Stimulated activated CD4-positive, alpha-beta T cell treated with anti-CD3 and anti-CD28 coated beads, Interleukin-4, amount 100 ng/mL, for 24 hours (primary cell): ENCODE measurements at places on chromosomes 2 and 18.
A peak's percentile ranks its signal among the peaks of the same experiment; 100 is the strongest.

DNA sequence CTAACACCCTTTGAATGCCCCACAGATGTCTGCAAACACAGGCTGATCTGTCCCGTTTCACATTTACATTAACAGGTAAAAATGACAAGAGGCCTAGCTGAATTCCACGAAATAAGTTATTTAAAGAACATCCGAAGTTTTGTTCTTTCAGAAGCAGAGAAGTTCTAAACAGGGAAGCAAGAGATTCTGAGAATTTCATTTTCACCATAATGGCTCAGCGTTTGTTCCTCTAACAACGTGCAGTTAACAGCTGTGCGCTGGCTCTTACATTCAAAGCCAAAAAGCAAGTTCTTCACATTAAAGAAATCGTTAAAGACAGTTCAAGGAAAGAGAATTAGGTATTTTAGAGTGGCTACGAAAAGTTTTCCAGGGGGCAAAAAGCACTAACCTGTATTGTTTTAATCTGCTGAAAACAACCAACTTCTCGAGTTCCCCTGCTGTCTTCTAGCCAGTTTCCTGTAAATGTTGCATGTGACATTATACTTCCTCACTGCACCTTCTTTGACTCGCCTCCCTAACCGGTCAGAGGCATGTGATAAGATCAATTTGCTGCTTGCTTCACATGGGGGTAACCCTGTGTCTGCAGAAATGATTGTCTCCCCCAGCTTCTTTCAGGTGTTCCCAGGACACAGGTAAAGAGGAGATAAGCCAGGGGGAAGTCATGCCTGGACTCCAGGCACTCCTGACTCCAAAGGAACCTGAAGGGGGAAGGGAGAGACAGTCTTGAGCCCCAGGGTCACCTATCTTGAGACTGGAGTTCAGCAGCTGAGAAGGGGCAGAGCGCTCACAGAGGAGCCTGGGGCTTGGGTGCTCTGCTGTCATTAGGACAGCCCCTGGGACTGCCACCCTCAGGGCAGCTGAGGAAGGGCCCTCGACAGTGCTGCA, 36.8 kb upstream of the WIPF1 start:
- peak; percentile 60 for DNase-seq

GRCh38 chr2:108922141-108922915, 66.7 kb downstream of the EDAR start:
- DNase-seq, result no peak

GRCh38 chr2:8577573-8577972, 104.3 kb upstream of the ID2 start:
- DNase-seq, result no peak

DNA sequence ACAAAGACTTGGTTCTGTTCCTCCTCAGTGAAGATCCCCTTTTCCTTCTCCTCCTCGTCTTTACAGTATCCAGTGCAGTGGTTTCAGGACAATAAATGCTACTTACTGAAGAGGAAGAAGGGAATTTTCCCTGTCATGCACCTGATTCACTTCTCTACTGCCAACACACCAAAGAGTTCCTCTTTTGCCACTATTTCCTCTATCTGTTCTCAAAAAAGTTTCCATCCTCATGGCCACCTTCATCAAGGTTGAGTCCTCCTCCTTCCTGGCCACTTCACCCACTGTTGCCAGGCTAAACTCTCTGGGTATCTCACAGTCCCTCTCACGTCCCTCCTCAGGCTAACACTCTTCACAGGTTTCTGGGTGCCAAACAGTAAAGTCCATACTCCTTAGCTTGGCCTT, 41.7 kb downstream of the PLEKHM3 start:
- DNase-seq, result no peak

DNA sequence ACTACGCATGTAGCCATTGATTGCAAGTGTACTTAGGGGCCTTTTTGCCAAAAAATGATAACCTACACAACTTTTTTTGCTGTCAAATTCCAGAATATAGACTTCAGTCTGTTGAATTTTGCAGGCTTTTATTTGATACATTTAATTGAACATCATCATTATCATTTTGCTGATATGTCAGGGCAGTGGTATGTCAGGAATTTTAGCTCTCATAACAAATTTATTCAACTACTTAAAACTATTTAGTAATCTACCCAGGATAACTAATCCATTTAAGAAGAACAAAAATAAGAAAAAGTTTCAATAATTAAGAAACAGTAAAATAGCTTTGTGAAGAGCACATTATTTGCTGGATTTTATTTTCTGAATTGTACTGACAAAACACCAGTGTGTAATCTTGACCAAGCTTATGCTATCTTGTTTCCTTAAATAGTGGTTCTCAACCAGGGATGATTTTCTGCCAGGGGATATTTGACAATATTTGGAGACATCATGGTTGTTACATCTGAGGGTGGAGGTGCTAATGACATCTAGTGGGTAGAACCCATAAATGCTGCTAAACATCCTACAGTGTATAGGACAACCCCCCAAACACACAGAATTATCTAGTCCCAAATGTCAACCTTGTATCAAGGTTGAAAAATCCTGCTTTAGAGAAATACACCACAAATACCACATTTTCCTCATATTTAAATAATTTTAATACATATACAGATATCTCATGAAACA, 12.1 kb upstream of the TTN start:
- no peak for DNase-seq

DNA sequence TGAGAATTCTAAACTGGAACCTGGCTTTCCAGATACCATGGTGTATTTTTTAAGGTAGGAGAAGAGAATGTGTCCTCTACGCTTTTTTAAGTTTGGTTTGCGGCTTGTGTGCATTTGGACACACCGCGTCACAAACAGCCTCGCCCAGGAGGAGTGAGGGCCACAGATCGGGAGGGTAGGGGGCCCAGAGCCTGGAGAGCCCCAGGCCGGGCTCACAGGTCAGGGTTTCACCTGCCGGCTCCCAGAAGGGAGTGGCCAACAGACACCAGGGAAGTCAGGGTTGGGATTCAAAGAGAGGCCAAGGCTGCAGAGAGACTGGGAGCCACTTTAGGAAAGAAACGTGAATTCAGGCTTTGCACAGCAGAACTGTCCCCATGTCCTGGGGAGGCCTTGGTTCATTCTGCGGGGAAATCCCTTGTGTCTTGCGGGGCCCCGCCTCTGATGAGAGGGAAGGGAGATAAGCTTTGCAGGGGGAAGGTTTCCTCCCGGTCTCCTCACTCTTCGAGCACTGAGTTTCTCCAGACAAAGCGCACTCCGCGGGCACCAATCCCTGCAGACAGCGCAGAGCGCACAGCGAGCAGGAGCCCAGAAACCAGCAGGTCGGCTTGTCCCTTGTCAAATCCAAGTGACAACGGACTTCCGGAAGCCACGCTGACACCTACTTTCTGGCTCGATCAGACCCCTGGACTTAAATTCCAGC, 2.0 kb upstream of the TUBB6 start:
- DNase-seq, result no peak

- DNase-seq, result no peak
These were observed 16.8 kb downstream of the TTC39C start for GRCh38 chr18:24031318-24031717.

DNA sequence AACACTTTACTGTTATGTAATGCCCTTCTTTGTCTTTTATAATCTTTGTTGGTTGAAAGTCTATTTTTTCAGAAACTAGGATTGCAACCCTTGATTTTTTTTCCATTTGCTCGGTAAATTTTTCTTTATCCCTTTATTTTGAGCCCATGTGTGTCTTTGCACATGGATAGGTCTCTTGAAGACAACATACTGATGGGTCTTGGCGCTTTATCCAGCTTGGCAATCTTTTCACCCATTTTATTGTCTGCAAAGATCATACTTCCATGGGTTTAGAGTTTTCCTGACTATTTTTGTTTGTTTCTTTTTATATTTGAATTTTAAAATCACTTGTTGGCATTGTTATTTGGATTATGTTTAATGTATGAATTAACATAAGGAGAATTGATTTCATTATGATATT, 27.0 kb downstream of the ACOXL start:
- DNase-seq, result no peak

DNA sequence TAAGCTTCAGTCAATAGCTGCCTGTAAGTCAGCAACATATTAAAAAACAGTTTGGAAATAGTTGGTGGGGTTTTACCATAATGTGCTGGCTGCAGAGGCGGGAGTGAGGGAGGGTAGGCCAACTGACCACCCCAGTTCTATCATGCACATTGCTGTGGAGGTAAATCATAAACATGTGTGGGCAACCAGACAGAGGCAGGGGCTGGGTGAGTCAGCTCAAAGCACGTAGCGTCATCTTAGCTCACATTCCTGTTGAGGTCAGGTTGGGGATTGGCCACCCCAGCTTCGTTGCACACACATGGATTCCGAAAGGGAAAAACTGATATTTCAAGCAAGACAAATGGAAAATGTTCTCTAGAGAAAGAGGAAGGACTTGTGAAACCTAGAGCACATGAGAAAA, 19.5 kb downstream of the GPR45 start:
- DNase-seq, result no peak

- DNase-seq, result no peak
These were observed 166.3 kb upstream of the FN1 start for GRCh38 chr2:215601990-215602721.

GRCh38 chr2:60934165-60934722, 52.9 kb downstream of the REL start:
- no peak for DNase-seq

DNA sequence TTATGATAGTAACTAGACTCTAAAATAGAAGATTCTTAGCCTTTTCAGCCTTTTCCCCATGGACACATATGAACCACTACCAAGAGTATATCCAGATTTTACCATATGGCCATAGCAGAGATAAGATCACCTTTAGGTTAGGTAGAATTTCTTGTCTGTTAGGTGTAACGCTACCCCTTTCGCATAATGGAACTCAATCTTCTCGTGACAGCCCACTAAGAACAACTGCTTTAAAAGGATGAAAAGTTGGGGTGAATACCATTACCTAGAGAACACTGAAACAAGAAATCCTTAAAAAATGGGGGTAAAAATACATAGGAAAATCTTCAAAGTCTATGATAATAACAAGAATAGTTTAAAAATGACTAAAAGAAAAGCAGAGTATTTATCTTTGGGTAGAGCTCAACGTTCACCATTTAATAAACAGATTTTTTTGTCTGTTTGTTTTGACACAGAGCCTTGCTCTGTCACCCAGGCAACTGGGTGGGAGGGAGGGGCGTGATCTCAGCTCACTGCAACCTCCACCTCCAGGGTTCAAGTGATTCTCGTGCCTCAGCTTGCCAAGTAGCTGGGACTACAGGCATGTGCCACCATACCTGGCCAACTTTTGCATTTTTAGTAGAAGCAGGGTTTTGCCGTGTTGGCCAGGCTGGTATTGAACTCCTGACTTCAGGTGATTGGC, 67.2 kb downstream of the VIL1 start:
- DNase-seq, result no peak

GRCh38 chr18:25305584-25305983, 46.4 kb downstream of the ZNF521 start:
- no peak for DNase-seq

DNA sequence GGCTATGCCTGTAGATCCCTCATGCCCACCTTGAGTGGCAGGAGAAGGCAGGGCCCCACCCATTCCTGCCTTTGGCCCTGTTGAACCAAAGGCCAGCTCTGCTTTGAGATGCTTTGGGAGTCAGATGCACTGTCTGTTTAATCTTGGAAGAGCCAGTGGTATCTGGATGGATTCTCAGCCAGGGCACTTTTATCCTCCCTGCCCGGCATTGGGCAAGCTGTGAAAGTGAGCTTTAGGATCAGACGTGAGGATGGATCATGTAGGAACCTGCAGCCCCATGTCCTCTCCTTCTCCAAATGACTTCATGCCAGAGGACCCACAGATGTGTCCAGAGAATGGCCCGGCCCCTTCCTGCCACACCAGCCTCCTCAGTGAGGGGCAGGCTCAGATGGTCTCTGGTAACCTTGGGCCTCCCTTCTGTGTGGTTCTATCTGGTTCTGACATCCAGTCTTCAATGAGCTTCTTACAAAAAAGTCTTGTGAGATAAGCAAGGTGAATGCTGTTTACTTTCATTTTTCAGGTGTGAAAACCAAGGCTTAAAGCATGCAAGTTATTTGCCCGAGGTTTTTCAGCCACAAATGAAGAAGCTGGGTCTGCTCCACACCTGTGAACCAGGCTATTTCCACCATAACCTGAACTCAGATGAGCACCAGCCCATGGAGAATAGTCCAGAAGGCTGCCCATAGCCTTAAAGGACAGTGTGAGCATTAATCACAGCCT, 123.8 kb downstream of the KCTD1 start:
- no peak for DNase-seq

GRCh38 chr2:219991116-219991515, 363.7 kb downstream of the SLC4A3 start:
- no peak for DNase-seq

GRCh38 chr18:50937183-50937582, 30.7 kb upstream of the ELAC1 start:
- DNase-seq, result no peak

DNA sequence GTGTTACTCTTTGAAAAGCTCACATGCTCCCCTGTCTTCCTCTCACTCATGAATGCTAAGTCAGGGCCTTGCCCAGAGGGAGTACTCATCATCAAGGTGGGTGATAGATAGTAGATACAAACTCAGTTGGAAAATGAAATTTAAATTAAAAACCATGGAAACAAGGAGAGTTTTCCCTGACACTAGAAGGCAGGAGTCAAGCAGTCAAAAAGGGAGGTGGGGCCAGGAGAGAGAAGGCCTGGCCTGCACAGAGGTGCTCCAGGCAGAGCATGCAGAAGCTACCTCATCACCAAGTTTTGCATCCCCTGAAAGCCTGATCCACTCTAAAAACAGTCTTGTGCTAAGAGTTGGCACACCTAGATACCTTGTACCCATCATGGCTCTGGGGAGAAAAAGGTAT, 143.7 kb downstream of the MYO5B start:
- DNase-seq, result no peak

DNA sequence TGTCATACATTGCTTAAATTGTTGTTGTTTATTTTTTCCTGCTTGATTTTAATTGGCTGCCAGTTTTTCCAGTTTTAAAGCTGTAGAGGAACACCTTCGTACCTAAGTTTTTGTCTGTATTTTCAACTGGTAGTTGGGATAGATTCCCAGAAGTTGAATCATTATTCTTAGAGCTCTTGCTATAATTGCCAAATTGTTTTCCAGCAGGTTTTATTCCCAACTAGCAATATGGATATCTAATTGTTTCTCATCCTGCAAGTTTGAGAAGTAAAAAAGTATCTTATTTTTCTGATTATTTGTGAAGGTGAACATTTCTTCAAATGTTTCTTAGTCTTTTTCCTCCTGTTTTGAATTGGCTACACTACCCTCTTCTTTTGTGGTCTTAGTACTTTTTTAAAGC, 6.7 kb downstream of the SMARCAL1 start:
- DNase-seq, result no peak

GRCh38 chr2:115412501-115412900, 970.1 kb downstream of the DPP10 start:
- no peak for DNase-seq

DNA sequence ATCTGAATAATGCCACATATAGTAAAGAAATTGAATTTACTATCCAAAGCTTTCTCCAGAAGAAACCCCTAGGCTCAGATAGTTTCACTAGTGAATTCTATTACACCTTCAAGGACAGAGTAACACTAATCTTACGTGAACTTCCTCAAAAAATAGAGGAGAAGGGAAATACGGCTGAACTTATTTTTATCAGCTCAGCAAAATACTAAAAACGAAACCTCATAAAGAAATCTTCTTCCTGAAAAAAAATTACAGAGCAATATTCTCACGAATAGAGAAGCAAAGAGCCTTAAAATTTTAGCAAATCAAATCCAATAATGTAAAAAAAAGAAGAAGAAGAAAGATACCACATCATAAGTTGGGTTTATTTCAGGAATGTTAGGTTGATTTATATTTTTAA, 14.7 kb downstream of the CAPN13 start:
- no peak for DNase-seq

GRCh38 chr2:40433736-40434135, 18.2 kb downstream of the SLC8A1 start:
- DNase-seq, result no peak

GRCh38 chr18:58175122-58175785, 131.2 kb downstream of the NEDD4L start:
- DNase-seq, result no peak
